Left ventricle myocardium inferior (tissue), 1 donor: ENCODE measurements at places on chromosomes 4 and X.

GRCh38 chrX:105823092-105823455, 735 bp downstream of the NRK start:
- no peak for DNase-seq

- DNase-seq = no peak
Measured at GRCh38 chr4:3572363-3572762, 40.1 kb upstream of the LRPAP1 start.

GRCh38 chrX:103356130-103356798, at the start of gene TCEAL9:
Gene TCEAL9 (plus strand): TSS chrX:103356506. CDS start chrX:103357685, 1,179 bp downstream.
- DNase-seq = peak; percentile 42

DNA sequence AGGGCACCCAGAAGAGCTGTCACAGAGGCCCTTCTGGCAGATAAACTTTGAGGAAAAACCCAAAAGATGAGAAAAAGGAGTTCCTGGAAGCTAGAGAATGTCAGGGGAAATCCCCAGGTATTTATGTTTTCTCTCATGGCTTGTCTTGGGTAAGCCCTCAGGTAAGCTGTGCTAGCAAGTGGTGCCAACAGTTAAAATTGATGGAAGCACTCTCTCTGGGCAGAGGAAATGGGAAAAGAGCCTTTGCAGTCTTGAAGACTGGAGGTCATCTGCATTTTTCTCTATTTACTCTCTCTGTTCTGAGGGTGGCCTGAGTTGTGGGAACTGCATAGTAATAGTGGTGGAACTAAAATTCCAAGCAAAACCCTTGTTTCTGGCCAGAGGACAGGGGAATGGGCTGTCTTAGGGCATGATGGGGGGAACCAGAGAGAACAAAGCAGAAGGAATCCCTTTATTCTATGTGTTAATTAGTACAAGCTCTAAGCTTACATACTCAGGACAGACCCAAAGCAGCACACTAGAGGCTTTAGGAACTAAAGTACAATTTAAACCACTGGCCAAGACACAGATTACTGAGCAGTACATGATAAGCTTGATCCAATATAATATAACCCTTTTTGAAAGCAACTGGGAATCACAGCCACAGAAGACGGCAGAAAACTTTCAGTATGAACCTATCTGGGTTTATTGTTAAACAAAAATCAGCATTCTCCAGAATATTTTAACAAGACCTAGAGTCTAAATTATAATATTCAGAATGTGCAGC, 53.3 kb upstream of the SLC10A4 start:
- no peak for DNase-seq

- no peak for DNase-seq
Measured at GRCh38 chr4:86549163-86549788, 44.8 kb upstream of the PTPN13 start.

DNA sequence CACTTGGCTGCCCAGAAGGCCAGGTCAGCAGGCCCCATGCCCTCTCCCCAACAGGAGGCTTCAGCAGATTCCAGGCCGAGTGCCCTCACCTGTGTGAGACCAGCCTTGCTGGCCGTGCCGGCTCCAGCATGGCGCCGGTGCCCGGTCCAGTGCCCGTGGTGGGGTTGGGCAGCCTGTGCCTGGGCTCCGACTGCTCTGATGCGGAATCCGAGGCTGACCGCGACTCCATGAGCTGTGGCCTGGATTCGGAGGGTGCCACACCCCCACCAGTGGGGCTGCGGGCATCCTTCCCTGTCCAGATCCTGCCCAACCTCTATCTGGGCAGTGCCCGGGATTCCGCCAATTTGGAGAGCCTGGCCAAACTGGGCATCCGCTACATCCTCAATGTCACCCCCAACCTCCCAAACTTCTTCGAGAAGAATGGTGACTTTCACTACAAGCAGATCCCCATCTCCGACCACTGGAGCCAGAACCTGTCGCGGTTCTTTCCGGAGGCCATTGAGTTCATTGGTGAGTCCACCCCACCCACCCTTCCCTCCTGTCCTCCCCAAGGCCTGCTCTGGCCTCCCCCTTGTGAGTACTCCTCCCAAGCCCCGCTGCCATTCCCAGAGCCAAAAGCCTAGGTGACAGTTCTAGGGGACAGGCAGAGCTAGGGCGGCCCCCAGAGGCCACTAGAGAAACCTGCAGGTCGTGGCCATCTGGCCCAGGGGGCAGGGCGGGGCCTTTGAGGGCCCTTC, 2.3 kb downstream of the DUSP9 start:
- DNase-seq = no peak

GRCh38 chr4:153528705-153529485, 62.7 kb downstream of the TMEM131L start:
- no peak for DNase-seq

DNA sequence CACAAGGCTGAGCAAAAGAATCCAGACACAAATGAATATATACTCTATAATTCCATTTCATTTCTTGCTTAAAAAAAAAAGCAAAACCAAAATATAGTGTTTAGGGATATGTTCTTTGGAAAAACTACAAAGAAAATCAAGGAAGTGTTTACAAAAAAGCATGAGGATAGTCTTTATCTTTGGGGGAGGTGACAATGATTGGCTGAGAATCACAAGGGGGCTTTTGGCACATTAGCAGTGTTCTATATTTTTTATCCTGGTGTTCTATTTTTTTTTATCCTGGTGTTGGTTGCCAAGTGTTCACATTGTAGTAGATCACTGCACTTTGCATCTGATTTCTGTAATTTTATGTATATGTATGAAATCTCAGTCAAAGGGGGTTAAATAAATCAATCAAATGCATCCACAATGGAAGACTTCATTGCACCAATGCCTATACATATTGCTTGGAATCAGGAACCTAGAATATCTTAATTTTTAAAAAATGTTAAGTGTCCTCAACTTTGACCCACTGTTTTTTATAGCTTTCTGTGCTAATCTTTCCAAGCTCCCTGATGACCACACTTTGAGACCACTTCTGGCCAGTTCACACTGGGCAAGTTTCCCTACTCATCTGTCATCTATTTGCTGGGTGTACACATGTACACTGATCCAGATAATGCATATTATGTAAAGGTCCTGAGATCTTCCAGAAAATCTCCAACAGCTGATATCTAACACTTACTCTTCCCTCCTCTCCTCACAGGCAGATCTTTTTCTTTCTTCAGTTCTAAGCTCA, 3.7 kb downstream of the TBC1D9 start:
- DNase-seq = no peak

GRCh38 chr4:163969291-163969690, 474.8 kb downstream of the TMA16 start:
- no peak for DNase-seq

GRCh38 chrX:144819406-144819805, 427.9 kb upstream of the SPANXN1 start:
- DNase-seq = no peak

GRCh38 chr4:80306260-80306659, 29.3 kb upstream of the CFAP299 start:
- DNase-seq = no peak
